ENCODE measurements at places on chromosomes 16 and 17.

DNA sequence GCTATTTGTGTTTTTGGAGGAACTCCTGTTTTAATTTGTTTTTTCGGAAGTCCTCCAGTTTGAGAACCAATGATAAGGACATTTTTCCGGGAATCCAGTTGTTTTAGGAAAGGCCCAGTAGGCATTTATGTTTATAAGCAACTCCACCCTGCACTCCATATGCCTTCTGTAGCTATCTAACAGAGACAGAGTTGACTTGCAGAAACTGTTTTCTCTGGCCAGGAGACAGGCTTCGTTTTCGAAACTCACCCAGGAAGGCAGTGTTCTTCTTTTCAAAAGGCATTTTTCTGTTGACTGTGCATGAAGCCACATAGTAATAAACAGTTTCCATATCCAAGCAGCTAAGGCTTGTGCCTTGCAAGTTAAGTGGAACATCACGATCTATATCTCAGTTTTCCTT is 587.1 kb downstream of the WWOX start:
- no peak for DNase-seq

GRCh38 chr16:17949141-17949981 is 387.2 kb downstream of the NPIPA8 start:
- DNase-seq = no peak

DNA sequence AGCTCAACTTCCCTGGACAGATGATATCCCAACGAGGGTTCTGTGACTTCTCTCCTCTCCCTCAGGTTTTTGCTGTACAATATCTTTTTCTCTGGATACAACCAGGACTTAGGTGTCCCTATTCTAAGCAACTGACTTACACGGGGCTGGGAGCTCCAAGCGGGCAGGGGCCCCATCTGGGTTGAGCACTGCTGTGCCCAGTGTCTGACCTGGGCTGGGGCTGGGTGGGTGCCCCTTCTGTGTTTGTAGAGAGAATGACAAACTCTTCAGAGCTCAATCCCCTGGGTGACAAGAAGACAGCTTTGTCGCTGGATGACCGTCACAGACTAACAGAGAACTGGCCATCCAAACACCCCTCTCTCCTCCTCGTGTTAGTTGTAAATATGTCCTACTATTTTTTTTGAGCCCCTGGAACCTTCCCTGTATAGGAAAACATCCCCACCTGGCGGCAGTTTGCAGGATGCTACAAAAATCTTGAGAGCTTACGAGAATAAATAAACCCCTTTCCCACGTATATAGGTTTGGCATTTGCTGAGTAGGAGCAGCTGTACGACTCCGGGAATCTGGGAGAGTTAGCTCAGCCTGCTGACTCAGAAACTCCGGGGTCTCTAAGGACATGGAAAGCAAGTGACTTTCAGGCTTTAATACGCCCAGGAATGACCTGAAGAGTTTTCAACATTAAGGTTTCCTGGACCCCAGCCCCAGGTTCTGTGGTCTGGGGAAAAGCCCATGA is 23.7 kb upstream of the RCVRN start:
- no peak for DNase-seq

DNA sequence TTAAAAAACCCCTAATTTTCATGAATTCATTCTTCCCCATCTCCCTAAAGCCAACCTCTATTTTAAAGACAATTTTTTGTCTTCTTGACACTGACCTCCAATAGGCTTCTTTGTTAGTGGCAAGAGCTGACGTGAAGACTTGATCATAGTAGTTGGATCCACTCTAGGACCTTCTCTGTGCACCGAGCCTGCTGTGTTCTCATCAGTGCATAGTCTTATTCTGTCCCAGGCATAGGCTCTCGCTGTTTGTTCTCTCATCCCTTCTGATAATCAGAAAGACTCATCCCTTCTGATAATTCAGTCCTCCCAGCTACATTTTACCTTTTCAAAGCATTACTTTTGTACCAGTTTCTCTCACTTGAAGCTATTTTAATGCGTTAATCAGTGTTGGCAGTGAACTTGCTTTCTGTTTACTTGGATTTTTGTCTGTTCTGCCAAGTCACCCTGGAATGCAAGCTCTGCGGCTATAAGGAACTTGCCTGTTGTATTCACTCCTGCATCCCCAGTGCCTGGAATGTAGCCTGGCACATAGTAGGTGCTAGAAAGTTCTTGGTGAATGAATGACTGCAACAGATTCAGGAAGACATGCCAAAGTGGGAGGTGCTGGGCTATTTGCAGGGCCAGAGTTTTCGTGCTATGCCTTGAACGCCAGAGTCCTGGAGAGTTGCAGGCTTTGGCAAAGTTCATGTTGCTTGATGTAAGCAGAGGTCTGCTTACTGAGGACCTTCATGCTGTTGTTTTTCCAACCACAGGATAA is 147.6 kb upstream of the MPHOSPH6 start:
- DNase-seq = no peak

- DNase-seq = no peak
Measured at GRCh38 chr17:1197781-1198490, 18.2 kb upstream of the ABR start.

- DNase-seq = no peak
Measured at GRCh38 chr17:61351745-61352407, 47.8 kb upstream of the TBX2 start.

- DNase-seq = no peak
Measured at GRCh38 chr16:89489898-89490438, 393 bp downstream of the ANKRD11 start.

GRCh38 chr16:3578610-3579551 is 1.7 kb upstream of the NLRC3 start:
- DNase-seq = peak; percentile 61

GRCh38 chr17:15309793-15310192 is 31.6 kb downstream of the TEKT3 start:
- DNase-seq = no peak

- peak; percentile 51 for DNase-seq
Measured at GRCh38 chr17:491086-492021, 138.7 kb upstream of the RPH3AL start.

DNA sequence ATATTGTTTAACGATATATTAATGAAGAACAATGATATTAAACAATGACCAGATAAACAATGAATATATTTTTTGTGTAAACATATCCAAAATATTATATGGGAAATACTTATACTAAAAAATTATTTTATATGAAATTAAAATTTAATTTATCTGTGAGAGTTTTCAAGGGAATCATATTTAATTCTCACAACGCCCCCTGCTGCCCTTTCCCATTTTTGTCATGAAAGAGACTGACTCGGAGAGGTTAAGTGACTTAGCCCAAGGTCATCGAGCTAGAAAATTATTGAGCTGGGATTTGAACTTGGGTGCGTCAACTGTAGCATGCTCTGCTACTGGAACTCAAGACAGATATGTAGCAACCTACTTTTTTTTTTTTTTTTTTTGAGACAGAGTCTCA is 7.2 kb upstream of the MYCBPAP start:
- DNase-seq = no peak

DNA sequence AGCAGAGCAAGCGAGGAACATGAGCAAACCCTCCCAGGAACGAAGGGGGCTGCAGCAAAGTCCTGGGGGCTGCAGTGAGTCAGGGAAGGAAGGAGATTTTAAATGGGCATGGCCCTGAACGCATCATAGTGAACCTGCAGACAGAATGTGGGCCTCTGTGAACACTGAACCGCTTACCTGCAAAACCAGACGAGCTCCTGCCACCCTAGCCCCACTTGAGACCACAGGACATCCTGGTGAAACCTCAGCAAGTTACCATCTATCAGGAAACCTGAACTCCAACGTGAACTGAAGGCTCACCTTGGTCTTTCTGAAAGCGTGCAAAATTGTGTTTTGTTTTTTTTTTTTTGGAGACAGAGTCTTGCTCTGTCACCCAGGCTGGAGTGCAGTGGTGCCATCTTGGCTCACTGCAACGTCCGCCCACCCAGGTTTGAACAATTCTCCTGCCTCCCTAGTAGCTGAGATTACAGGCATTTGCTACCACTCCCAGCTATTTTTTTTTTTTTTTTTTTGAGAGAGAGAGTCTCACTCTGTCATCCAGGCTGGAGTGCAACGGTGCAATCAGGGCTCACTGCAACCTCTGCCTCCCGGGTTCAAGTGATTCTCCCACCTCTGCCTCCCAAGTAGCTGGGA is 30.8 kb downstream of the FANCA start:
- no peak for DNase-seq

DNA sequence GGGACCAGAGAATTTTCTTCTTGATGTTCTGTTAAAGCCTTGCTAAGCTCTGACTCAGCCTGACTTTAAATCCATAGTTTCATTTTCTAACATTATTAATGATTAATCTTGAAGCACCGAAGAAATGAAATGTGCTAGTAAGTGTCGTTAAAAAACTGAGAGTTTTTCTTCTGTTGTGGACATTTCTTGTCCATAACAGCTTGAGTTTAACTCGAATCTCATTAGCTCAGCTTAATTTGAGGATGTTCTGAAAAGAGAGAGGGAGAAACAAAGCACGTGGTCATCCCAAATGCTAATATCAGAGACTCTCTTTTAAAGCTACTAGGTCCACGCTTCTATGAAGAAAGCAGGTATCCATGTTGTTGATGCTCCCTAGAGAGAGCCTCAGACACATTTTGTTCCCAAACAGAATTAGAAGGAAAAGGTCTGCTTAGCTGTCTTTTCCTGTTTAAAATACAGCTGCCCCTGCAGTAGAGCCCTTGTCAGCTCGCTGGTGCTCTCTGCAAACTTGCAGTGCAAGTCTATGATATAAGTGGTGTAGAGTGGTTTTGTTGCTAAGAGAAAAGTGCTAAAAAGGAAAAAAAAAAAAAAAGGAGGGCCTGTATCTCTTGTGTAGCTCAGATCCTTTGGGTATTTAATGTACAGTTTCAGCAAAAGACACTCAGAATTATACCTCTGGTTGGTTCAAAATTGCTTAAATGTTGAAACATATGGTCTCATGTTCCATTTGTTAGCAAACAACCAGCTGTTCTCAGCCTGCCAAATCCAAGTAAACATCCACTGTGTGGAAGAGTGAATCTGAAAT is 191.1 kb upstream of the TBX2 start:
- DNase-seq = no peak

GRCh38 chr17:5958850-5959249 is 111.3 kb upstream of the WSCD1 start:
- DNase-seq = no peak

GRCh38 chr17:10069301-10069700 is 129.1 kb downstream of the GAS7 start:
- no peak for DNase-seq

- no peak for DNase-seq
Measured at GRCh38 chr16:56631197-56631596, 1.3 kb upstream of the MT1M start.

GRCh38 chr17:66283971-66284370 is 18.4 kb upstream of the PRKCA start:
- no peak for DNase-seq

- no peak for DNase-seq
Measured at GRCh38 chr17:69870091-69870530, 204.9 kb upstream of the KCNJ16 start.

DNA sequence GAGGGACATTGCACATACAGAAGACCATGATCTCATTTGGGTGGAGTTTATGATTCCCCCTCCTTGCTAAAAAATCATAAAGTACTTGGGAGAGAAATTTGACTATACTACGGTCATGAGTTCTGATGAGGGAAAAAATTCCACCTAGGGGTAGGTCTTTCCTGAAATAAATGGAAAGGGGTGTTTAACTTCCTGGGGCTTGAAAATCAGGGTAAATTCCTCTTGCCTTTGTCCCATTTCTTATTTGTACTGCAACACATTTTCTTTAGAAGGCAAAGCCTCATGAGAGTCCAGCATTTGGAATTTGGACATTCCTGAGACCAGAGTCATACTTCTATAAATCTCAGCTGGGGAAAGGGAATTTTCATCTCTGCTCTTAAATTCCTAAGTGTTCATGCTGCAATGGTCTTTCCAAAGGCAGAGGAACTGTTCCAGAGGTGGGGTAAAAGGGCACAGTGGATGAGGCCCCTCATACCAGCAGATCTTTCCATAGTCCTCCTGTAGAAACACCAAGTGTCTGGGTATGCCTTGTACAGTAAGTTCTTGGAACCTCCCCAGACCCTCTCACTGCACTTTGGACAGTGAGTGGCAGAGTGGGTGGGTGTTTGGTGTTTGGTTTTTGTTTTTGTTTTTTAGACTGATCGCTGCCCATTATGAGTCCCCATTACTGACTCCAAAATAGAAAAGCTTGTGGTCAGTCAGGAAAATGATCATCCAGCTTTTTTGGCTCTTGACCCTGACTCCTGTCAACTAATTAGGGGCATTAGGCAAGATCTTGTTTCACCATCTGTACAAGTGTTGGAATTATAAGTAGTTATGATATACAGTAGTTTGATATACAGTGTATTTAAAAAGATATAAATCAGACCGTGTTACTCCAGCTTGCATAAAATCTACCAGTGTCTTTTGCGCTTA is 6.0 kb downstream of the LYRM1 start:
- DNase-seq = no peak

Data from activated CD4-positive, CD25-positive, alpha-beta regulatory T cell treated with anti-CD3 and anti-CD28 coated beads, Interleukin-2, amount 50 U/mL, for 72 hours (primary cell).